Motor neuron (in vitro differentiated cells): ENCODE measurements at places on chromosomes 11 and 22. TPM values are rescaled to one million over a fixed set of nuclear protein-coding genes. Genes with fewer than 3 reads are reported as not detected.

The C11orf42 gene
- 1.3 and 1.8 TPM in 2 replicates for total RNA-seq

The ADAMTS15 gene
- 0.66 and 0.78 TPM in 2 replicates for total RNA-seq

The OR6M1 gene
- total RNA-seq, result not detected in 2 replicates

The BIRC3 gene
- 0.14 and 0.17 TPM in 2 replicates for total RNA-seq

The GLYAT gene
- 0.57 and 1.1 TPM in 2 replicates for total RNA-seq

The SORL1 gene
- total RNA-seq, result 32.1 and 34.3 TPM in 2 replicates

The POU2F3 gene
- 0.14 and 0.38 TPM in 2 replicates for total RNA-seq

The CBL gene
- 19.3 and 21.2 TPM in 2 replicates for total RNA-seq

The POLR3H gene
- 33.4 and 35.1 TPM in 2 replicates for total RNA-seq
